ENCODE measurements at places on chromosomes 12 and 14. TPM values are rescaled to one million over a fixed set of nuclear protein-coding genes. Genes with fewer than 3 reads are reported as not detected.

DNA sequence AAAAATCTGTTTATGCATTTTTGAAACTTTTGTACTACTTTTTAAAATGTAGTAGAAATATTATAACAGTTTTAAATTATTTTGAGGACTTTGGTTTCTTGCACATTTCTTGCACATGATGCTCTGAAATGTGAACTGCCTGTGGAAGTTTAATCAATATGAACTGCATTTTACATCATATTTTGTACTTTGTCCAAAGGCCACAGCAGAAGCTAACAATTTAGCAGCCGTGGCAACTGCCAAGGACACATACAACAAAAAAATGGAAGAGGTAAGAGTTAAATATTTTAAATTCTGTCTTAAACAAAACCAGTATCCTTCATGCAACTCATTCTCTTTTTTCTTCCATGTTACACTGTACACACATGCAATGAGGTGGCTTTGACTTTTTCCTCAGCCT is 45.1 kb downstream of the SAV1 start:
- no peaks in the 10 kb centered on the region for H3K27me3 ChIP-seq
- no peak overlapping the region for H3K4me3 ChIP-seq
- no peak overlapping the region for H3K27ac ChIP-seq
- no peaks in the 10 kb centered on the region for H3K36me3 ChIP-seq

- no peaks in the 10 kb centered on the region for H3K4me1 ChIP-seq
- no peak overlapping the region for H3K4me3 ChIP-seq
- no peak for DNase-seq
- no peaks in the 10 kb centered on the region for H3K27me3 ChIP-seq
- peaks cover 8% of the 10 kb centered on the region for H3K36me3 ChIP-seq
- no peak overlapping the region for H3K27ac ChIP-seq
Measured at GRCh38 chr14:50290306-50290705, 21.7 kb downstream of the L2HGDH start.

- no peak within 1 kb of the TSS for H3K4me3 ChIP-seq
- no peak within 1 kb of the TSS for H3K27ac ChIP-seq
Measured at GRCh38 chr12:52776913-52777395, at the start of gene KRT76. TSS of gene KRT76 (minus strand) at chr12:52777345. CDS start at chr12:52777291, 54 bp downstream.

Gene DLK1
- 219 TPM for total RNA-seq

Gene PRKAG1
- total RNA-seq: 27.6 TPM

All from endodermal cell (in vitro differentiated cells).